ENCODE measurements at places on chromosomes 5 and 9.

DNA sequence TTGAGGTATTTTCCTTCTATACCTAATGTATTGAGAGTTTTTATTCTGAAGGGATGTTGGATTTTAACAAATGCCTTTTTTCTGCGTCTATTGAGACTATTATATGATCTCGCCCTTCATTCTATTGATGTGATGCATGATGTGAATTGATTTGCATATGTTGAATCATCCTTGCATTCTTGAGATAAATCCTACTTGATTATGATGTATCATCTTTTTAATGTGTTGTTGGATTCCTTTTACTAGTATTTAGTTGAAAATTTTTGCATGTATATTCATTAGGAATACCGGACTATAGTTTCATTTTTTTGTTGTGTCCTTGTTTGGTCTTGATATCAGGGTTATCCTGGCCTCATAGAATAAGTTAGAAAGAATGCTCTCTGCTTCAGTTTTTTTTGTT is 169.7 kb downstream of the NPR3 start:
- peak; percentile 45 for DNase-seq

DNA sequence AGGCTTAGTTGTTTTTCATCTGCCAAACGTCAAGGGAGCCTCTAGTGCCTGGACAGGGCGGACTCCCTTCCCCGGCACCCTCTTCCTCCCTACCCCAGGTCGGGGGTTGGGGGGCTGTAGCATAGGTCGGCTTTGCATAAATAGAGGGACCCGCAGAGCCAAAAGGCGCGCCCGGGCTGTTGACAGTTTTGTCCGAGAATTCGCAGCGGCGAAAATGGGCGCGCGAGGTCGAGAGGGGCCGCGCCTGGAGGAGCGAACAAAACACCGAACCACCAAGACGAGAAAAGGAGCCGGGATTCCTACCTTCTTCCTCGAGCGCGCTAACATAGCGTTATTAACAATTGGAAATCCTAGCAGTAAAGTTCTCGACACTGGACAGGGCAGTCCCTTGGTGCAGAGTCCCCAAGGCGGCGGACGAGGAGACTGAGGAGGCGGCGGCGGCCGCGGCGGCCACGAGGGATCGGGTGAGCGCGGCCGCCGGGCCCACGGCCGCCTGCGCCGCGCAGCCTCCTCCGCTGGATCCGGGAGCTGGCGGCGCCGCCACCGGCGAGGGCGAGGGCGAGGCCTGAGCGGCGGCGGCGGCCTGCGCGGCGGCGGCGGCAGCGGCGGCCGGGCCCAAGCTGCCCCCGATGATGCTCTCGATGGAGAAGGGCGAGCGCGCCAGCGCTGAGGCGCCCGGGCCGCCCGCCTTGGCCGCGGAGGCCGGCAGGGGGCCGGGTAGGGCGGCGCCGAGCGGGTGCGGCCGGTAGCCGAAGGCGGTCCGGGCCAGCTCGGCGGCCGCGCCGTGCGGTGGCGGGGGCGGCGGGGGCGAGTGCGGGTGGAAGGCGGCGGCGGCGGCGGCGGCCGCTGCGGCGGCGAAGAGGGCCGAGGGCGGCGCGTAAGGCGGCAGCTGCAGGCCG is 1.7 kb downstream of the FOXD1 start:
- DNase-seq, result peak; percentile 27

GRCh38 chr5:126925482-126925881 is 104.9 kb downstream of the MARCHF3 start:
- DNase-seq, result no peak

- DNase-seq, result no peak
Observed at GRCh38 chr9:105039175-105039799, 111.3 kb upstream of the ABCA1 start.

GRCh38 chr9:91043811-91044175 is 242.2 kb downstream of the SYK start:
- DNase-seq, result no peak

- peak; percentile 17 for DNase-seq
Observed at GRCh38 chr9:74570879-74571512, 73.9 kb downstream of the RORB start.

GRCh38 chr5:176543428-176544182 is 5.5 kb upstream of the CDHR2 start:
- peak; percentile 49 for DNase-seq

- no peak for DNase-seq
Observed at GRCh38 chr5:101942321-101942882, 353.7 kb downstream of the SLCO4C1 start.

- no peak for DNase-seq
Observed at GRCh38 chr9:137955586-137955985, 78.0 kb downstream of the CACNA1B start.

DNA sequence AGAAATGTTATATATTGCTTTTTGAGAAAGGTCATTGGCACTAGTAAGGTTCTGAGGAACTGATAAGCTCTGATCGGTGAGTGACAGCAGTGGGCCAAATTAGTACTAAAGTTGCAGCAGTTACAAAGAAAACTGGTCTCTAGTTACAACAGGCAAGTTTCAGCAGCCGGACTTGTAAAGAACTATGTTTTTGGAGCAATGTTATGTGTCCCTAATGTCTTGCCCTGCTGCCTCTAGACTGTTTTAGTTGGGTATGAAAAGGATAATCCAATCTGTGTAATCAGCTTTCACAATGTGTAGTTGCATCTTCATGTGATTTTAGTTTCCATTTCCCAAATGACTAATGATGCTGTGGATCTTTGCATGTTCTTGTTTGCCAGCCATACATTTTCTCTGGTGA is 113.5 kb downstream of the CAMK4 start:
- DNase-seq, result no peak

DNA sequence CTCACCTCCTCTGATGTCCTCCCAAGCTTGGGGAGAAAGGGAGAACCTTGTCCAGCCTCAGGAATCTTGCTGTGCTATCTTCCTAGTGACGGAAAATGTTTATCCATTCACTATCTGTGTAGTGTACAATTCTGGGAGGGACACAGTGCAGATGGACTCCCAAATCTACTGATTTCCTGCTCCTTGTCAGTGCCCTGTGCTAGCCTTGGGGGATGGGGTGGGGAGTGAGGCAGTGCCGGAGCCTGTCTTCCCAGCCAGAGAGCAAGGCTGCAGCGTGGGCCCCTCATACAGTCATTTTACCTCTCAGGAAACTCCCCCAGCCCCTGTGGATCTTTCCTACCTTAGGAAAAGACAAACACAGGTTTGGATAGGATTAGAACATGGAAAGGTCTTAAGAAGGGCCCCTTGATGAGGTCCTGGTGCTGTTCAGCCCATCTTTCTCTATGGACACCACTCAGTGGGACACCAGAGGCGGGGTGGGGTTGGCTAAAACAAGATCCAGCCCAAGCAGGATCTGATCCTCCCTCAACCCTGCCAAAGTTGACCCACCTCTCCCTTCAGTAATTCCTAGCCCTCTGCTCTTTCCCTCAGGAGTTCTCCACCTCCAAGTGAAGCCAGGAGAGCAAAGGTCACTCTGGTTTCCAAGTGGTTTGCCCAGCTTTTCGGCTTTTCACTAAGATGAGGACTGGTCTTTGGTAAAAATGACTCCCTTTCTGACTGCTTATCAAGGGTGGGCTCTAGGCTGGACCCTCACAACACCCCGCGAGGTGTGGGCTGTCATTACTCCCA is 3.4 kb downstream of the DOLK start:
- no peak for DNase-seq
